ENCODE measurements at places on chromosomes 1 and 21. TPM values are rescaled to one million over a fixed set of nuclear protein-coding genes. Genes with fewer than 3 reads are reported as not detected.
A peak's percentile ranks its signal among the peaks of the same experiment; 100 is the strongest.

- DNase-seq: no peak
Measured at GRCh38 chr21:25373126-25374082, 233.9 kb downstream of the MRPL39 start.

- no peak for DNase-seq
Measured at GRCh38 chr1:70091811-70092210, 113.6 kb downstream of the LRRC40 start.

GRCh38 chr21:42400525-42400924 lies 3.2 kb upstream of the UBASH3A start:
- no peak for DNase-seq

DNA sequence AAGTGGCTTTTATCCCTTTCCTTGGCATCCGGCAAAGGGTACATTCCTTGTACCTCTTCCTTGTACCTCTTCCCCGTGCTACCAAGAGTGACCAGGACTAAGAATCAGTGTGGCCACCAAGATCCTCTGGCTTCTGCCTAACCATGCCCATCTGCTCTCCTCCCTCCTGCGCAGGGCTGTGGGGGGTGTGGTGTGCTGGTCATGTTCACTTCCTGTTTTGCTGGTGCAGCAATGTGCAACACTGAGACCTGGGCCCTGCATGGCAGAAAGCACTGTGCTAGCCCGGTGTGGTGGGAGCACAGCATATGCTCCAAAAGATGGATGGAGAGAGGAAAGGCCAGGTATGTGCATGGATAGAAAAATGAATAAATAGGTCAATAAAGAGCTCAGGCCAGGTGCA lies 33.3 kb upstream of the TENT5C start:
- peak; percentile 36 for DNase-seq

Gene CFAP126
- not detected for total RNA-seq

Data from activated CD8-positive, alpha-beta T cell treated with anti-CD3 and anti-CD28 coated beads for 36 hours (primary cell).